Astrocyte (in vitro differentiated cells and primary cell): ENCODE measurements at places on chromosomes 5 and 9. TPM values are rescaled to one million over a fixed set of nuclear protein-coding genes. Genes with fewer than 3 reads are reported as not detected.

DNA sequence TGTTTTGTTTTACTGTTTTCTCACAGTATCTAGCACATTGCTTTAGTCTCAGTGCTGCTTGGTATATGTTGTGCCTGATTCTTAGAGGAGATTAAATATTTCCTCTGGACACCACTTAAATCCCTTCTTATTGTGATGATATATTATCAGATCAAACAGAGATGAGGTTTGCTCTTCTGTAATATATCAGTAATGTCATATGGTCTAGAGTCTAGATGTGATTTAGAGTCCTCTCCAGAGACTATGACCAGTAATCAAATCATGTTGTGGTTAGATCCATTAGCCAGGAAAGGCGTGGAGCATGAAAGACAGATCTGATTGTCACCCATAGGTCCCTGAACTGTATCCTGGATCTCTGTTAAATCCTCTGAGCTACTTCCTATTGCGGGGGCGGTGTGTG, 24.4 kb downstream of the CAMK4 start:
- H3K27ac ChIP-seq: no peak overlapping the region
- H3K27me3 ChIP-seq: no peaks in the 10 kb centered on the region
- DNase-seq: no peak
- H3K36me3 ChIP-seq: no peaks in the 10 kb centered on the region
- no peaks in the 10 kb centered on the region for H3K4me1 ChIP-seq

GRCh38 chr5:29414681-29415080, 1778.8 kb upstream of the CDH6 start:
- no peaks in the 10 kb centered on the region for H3K36me3 ChIP-seq
- no peak for DNase-seq
- no peaks in the 10 kb centered on the region for H3K4me1 ChIP-seq
- no peak overlapping the region for H3K4me3 ChIP-seq
- H3K27ac ChIP-seq: no peak overlapping the region

DNA sequence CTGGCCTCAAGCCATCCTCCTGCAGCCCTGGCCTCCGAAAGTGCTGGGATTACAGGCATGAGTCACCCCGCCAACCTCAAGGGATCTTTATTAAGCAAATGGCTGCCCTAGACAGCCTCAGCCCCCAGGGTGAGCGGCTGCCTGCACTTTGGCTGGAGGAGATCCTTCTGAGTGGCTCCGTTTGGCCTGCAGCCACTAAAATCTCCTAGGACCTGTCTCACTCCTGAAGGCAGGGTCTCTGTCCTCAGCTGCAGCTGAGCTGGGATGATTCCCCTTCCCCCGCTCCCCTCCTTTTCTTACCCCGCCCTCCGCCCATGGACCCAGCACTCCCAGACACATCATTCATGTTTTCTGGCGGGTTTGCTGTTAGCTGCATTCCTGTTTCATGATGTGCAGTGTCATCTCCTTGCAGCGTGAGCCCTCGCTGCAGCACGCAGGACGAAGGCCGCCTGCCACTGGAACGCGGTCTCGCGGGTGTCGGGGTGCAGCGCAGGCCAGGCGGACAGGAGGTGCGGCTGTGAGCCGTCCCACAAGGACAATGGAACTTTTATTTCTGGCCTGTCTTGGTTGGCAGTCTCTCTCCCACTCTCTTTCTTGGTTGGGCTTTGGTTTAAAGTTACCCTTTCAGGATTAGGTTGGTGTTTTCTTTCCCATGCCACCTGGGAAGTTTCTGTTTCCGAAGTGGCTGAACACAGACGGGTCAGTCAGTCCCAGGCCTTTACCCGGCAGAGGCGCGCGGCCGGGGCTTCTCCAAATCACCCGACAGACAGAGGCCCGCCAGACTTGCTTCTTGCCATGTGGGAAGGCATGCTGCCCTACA, 137.1 kb downstream of the FOXD1 start:
- H3K36me3 ChIP-seq: no peaks in the 10 kb centered on the region
- H3K4me3 ChIP-seq: no peak overlapping the region
- peak overlapping the region; percentile 94 for H3K27ac ChIP-seq
- DNase-seq: peak; percentile 93
- no peaks in the 10 kb centered on the region for H3K27me3 ChIP-seq

C9orf50 gene
- 0.41 TPM in 1 of 2 replicates, not detected in the other for total RNA-seq

DNA sequence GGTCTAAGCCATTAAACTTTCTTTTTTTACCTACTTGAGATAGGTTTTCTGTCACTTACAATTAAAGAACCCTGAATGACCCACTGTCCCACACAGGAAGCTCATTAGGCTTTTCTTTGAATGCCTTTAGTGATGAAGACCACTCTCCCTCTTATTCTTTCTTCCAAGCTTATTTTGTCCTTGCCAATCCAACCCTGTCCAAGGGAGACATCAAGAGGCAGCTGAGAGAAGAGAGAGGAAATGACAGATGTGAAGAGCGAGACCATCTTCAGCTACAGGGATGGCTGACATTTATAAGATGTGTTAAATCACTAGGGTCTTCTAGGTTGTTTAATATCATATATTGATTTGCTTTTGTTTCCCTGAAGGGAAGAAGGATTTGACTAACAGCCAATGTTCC, 133.5 kb downstream of the FAM114A2 start:
- peaks cover 14% of the 10 kb centered on the region for H3K4me1 ChIP-seq
- H3K36me3 ChIP-seq: no peaks in the 10 kb centered on the region
- H3K27ac ChIP-seq: no peak overlapping the region
- H3K27me3 ChIP-seq: no peaks in the 10 kb centered on the region

- no peak overlapping the region for H3K27ac ChIP-seq
- no peak overlapping the region for H3K4me3 ChIP-seq
- H3K27me3 ChIP-seq: no peaks in the 10 kb centered on the region
- DNase-seq: no peak
These were observed 11.1 kb downstream of the PTGES2 start for GRCh38 chr9:128116104-128117083.

DBH gene
- total RNA-seq: not detected in 2 replicates

- peaks cover 2% of the 10 kb centered on the region for H3K27me3 ChIP-seq
- no peaks in the 10 kb centered on the region for H3K4me1 ChIP-seq
- no peak overlapping the region for H3K27ac ChIP-seq
These were observed 1.1 kb upstream of the FYB1 start for GRCh38 chr5:39220280-39221030.

SLC36A2 gene
- total RNA-seq: not detected in 2 replicates
